Cardiac muscle cell (in vitro differentiated cells and primary cell): ENCODE measurements at places on chromosomes 6 and 20.

DNA sequence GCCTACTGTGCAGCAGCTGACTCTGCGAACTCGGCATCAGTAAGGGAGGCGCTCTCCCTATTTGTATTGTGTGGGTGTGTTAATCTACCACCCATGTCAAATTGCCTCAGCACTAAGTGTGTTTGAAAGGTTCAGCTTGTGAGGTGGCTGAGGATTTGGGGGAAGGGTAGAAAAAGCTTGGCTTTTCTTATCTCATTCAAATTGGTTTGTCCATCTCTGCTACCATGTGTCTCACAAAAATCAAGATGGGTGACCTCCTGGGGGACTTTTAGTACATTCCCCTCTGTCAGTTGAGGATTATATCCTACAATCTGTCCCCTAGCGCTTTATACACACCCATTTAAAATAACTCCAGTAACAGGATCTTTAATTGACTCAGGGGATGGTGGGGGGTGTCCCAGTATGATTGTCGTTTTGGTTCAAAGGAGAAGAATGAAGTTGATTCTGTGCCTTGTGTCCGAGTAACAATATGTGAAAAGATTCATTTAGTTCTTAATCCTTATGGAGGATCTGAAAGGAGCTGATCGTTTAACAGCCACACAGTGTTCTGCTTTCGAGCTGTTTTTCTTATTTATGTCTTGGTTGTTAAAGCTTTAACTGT is 609.6 kb downstream of the PKHD1 start:
- no peak for DNase-seq

DNA sequence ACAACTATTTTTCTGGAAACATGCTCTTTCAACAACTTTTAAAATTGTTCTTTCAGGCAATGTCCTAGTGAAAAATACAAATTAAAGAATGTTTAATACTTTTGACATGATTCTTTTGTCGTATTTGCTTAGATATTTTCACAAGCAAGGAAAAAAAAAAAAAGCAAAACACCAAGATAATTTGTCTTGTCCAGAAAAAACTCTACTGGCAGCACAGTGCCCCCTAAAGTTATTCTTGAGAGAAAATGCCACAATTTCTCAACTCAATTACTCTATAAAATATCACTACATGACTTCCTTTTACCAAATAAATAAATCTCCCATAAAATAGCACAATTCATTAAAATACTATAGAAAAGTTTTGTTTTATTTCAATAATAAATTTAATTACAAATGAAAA is 652.5 kb upstream of the EPHA7 start:
- DNase-seq, result peak; percentile 9

DNA sequence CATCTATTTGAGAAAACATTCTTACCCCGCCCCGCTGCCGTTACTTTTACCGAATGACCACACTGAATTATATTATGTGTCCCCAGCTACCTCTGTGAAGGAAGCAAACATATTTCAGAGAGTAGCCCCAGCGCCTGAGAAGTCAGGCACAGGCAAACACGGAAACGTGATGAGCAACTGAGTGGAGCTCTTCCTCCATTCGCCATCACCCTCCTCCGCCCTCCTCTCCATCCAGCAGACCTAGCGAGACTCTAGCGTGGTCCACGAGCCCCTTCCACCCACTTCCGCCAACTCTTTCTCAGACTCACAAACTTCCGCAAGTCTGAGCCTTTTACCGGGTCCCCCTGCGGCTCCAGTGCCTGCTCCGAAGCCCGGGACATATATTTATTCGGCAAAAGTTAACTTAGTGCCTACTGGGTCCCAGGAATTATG is 582 bp downstream of the SNRPB start:
- DNase-seq, result peak; percentile 56

DNA sequence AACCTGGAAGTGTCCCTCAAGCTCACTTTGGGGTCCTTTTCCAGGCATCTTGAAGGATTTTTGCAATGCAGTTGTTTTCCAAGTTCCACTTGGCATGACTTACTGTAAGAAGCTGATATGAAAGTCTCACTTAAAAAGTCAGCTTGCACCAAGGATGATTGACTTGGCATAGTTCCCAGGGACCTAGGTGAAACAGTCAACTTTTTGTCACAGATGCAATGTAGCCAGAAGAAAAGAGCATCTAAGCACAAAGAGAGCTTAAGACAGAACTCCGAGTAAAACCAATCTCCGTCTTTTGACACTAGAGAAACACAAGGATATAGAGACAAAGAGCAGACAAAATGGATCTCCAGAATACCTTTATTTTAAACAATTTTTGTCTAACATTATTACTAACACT is 2.6 kb upstream of the ZSCAN12 start:
- DNase-seq, result no peak

GRCh38 chr6:15876406-15876805 is 213.6 kb upstream of the DTNBP1 start:
- peak; percentile 29 for DNase-seq

- DNase-seq, result peak; percentile 69
Measured at GRCh38 chr6:111423960-111424846, 58.8 kb downstream of the REV3L start.

GRCh38 chr20:63686492-63687321 is 9.7 kb upstream of the TNFRSF6B start:
- peak; percentile 89 for DNase-seq

GRCh38 chr6:53983301-53983700 is 127.9 kb upstream of the MLIP start:
- no peak for DNase-seq

- no peak for DNase-seq
Measured at GRCh38 chr6:158697811-158698210, 48.0 kb downstream of the SYTL3 start.

- no peak for DNase-seq
Measured at GRCh38 chr20:669573-669972, 6.0 kb downstream of the SCRT2 start.

- DNase-seq, result peak; percentile 37
Measured at GRCh38 chr6:119132261-119132981, 54.0 kb upstream of the FAM184A start.

- DNase-seq, result no peak
Measured at GRCh38 chr6:39819676-39820075, 27.5 kb downstream of the DAAM2 start.

DNA sequence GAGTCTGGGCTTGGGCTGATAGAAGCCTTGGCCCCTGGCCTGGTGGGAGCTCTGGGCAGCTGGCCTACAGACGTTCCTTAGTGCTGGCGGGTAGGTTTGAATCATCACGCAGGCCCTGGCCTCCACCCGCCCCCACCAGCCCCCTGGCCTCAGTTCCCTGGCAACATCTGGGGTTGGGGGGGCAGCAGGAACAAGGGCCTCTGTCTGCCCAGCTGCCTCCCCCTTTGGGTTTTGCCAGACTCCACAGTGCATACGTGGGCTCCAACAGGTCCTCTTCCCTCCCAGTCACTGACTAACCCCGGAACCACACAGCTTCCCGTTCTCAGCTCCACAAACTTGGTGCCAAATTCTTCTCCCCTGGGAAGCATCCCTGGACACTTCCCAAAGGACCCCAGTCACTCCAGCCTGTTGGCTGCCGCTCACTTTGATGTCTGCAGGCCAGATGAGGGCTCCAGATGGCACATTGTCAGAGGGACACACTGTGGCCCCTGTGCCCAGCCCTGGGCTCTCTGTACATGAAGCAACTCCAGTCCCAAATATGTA is 957 bp upstream of the VEGFA start:
- DNase-seq, result no peak

DNA sequence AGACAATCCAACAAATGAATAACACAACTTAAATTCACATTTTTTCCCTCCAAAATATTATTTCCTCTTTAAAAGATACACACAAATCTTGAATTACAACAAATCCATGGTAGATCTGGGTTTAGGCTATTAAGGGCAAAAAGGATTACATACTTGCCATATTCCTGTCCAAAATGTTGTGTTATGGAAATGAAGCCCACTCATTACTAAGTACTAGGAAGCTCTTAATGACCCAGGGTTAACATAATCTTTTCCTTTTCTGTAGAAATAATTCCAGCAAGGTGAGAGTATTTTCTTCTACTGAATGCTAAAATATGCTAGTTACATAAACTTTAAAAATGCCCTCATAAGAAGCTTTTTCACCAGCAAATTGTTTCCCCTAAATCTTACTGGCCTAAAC is 1.6 kb downstream of the SHPRH start:
- DNase-seq, result no peak

DNA sequence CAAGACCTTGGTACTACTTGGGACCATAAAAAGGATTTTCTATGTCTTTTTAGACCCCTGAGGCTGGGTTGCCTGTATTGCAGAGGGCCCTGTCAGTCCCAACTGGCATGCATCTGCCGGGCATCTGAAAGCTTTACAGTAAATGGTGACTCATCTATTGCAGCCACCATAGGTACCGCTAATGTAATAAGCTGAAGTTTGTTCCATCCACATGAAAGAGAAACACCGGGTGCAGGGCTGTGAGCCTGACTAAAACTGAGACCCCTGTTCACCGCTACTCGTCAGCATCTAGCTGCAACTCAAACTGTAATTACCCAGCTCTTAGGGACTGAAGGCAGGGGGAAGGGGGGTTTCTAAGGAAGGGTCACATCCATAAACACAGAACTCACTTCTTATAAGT is 49.5 kb downstream of the TRERF1 start:
- DNase-seq, result no peak

DNA sequence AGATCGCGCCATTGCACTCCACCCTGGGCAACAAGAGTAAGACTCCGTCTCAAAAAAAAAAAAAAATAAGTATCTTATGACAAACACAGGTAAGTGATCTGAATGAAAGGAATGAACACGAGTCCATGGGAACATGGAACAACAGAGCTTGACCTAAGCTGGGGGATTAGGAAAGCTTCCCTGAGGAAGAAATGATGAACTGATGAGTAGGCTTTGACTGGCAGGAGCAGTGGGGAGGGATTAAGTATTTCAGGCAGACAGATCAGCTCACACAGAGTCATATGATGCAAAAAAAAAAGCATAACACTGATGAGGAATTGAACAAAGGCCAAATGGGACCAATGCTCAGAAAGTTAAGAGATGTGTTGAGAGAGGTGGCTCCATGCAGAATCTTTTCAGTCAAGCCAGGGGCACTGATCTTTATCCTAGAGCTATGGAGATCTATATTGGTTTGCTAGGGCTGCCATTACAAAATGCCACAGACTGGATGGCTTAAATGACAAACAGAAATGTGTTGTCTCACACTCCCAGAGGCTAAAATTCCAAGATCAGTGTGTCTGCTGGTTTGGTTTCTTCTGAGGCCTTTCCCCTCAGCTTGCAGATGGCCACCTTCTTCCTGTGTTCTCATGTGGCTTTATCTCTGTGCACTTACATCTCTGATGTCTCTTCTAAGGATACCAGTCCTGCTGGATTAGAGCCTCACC is 85.6 kb downstream of the ANKRD6 start:
- no peak for DNase-seq

DNA sequence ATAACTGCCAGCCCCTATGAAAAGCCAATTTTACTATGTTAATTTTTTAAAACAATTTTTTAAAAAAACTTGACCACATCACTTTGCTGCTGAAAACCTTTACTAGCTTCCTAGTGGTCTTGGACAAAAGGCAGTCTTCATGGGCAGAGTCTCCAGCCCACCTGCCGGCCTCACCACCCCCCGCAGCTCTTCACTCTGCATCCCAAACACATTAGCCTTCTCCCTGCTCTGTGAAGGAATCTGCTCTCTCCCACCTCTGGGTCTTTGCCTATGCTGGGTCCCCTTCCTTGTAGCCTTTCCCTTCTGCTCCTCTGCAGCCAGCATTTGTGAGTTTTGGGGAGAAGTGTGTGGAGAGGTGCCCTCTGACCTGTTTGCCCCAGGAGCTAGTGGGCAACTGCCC is 170.7 kb upstream of the MLN start:
- no peak for DNase-seq

- no peak for DNase-seq
Measured at GRCh38 chr6:35199866-35200265, 13.9 kb upstream of the SCUBE3 start.

DNA sequence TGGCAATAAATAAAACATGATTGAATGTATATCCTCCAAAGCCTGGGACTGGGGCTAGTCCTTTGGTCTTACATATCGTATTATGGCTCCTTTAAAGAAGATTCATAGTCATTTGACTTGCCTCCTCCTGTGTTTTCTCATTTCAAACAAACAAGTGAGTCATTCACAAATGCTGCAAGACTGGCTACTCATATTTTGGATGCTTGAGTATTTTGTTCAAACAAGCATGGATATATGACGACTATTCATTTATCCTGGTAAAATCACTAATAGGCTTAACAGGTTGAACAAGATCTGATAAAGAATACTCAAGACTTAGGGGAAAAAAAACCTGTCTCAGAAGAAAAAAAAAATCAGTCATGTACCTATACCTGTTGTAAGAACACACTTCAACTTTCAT is 111.1 kb upstream of the CCDC28A start:
- peak; percentile 25 for DNase-seq

- DNase-seq, result no peak
Measured at GRCh38 chr6:166716910-166717617, 90.0 kb upstream of the RPS6KA2 start.

- no peak for DNase-seq
Measured at GRCh38 chr20:20233041-20233514, 134.8 kb upstream of the INSM1 start.

DNA sequence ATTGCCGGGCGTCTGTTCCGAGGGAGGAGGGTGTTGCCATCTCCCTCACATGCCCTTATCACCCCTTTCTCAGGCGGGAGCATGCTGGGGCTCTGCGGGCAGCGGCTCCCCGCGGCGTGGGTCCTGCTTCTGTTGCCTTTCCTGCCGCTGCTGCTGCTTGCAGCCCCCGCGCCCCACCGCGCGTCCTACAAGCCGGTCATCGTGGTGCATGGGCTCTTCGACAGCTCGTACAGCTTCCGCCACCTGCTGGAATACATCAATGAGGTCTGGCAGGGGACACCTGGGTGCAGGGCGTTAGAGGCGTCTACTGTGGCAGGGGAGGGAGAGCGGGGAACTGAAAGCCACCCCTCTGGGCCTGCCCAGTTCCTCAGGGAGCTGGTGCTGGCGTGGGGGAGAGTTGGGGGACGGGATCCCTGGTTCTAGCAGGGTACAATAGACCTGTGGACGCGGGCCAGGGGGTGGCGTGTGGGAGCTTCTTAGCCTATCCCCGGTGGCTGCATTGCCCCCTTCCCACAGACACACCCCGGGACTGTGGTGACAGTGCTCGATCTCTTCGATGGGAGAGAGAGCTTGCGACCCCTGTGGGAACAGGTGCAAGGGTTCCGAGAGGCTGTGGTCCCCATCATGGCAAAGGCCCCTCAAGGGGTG is 697 bp downstream of the PPT2 start:
- DNase-seq, result peak; percentile 74

- DNase-seq, result no peak
Measured at GRCh38 chr20:42098418-42098817, 480.2 kb upstream of the CHD6 start.

DNA sequence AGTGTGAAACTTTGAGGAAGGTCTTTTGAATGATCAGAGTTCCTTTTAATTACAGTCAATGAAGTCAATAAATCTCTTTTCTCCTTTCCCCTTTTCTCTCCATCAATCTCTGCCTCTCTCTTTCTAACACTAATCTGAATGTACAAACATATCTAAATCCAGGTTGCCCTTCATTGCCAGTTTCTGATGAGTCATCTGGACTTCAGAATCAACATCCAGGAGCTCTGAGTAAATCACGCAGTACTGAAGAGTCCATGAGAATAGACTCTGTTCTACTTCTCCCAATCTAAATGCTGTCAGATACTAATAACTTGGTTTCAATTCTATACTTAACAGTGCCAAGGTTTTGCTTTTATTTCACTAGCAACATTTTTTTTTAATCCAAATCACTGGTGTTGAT is 238.7 kb upstream of the THEMIS start:
- no peak for DNase-seq
